Inflammatory macrophage treated with lipopolysaccharide for 1 hour (primary cell): ENCODE measurements at places on chromosomes 16 and 17.

- DNase-seq, result peak; percentile 40
Observed at GRCh38 chr17:63701868-63702720, 2.2 kb upstream of the LIMD2 start.

GRCh38 chr17:81976332-81977210 lies 858 bp upstream of the ASPSCR1 start:
- DNase-seq, result peak; percentile 9

DNA sequence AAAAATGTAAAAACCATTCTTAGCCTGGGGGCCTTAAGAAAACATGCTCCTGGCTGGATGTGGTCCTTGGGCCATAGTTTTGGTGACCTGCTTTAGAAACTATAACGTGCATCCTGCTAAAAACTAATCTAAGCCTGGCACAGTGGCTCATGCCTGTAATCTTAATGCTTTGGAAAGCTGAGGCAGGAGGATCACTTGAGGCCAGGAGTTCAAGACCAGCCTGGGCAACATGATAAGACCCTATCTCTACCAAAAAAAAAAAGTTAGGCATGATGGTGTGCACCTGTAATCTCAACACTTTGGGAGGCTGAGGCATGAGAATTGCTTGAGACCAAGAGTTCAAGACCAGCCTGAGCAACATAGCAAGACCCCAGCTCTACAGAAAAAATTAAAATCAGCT lies 183.8 kb upstream of the CHMP6 start:
- DNase-seq, result no peak

GRCh38 chr16:52350031-52350642 lies 196.8 kb downstream of the TOX3 start:
- no peak for DNase-seq

- no peak for DNase-seq
Observed at GRCh38 chr16:62853887-62854286, 817.6 kb upstream of the CDH8 start.

GRCh38 chr16:86869288-86870022 lies 291.1 kb downstream of the FOXL1 start:
- DNase-seq, result no peak

DNA sequence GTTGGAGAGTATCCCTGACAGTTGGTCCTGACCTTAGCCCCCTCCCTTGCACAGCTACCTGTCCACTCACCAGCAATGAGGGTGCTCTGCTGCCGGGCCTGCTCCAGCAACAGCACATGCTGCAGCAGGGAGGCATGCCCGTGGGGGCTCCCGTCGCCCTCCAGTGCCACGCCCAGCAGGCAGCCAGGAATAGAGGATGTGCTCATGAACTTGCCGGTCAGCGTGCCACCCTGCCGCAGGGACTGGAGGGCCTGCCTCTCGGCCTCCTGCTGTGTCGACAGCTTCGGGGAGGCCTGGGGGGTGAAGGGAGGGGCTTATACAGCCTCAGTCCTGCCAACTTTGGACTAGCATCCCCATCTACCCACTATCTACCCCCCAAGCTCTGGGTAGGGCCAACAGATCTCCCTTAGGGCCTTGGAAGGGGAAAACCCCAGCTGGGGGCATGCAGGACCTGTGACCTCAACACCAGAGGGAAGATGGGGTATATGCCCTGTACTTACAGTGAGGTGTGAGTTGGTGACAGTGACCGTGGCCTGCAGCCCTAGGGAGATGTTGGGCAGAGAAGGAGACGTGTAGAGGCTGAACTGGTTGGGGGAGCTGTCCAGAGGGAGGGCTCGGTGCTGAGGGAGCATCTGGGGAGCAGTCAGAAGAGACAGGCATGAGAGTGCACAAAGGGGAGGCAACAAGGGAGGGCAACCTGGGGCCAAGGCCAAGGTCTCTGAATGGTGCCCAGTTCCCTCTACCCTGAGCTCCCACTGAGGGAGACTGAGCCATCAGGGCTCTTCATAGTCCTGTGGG lies 20.9 kb downstream of the G6PC3 start:
- no peak for DNase-seq

DNA sequence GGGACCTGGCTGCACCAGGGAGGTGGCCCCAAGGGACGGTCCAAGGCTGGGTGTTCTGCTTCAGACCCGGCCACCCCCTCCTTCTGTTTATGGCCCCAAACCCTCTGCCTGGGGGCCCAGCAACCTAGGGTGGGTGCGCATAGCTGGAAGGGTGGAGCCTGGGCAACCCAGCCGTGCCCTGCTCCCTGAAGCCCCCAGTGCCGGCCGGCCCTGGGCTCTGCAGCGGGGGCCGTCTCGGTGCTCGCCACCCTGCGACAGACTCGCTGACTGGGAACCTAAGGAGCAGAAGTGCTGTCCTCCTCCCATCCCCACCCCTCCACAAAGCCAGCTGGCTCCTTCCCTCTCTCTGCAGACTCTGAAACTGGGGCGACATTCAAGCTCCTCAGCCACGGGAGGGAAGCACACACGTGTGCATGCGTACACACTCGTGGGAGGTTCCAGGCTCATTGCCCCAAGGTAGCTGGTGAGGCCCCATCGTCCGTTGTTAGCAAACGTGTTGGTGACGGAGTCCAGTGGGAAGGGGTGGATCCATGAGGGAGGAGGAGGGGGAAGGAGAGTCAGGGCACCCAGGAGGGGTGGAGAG lies 43.4 kb downstream of the ENGASE start:
- no peak for DNase-seq

GRCh38 chr16:21338537-21339268 lies 60.6 kb upstream of the CRYM start:
- DNase-seq, result no peak

DNA sequence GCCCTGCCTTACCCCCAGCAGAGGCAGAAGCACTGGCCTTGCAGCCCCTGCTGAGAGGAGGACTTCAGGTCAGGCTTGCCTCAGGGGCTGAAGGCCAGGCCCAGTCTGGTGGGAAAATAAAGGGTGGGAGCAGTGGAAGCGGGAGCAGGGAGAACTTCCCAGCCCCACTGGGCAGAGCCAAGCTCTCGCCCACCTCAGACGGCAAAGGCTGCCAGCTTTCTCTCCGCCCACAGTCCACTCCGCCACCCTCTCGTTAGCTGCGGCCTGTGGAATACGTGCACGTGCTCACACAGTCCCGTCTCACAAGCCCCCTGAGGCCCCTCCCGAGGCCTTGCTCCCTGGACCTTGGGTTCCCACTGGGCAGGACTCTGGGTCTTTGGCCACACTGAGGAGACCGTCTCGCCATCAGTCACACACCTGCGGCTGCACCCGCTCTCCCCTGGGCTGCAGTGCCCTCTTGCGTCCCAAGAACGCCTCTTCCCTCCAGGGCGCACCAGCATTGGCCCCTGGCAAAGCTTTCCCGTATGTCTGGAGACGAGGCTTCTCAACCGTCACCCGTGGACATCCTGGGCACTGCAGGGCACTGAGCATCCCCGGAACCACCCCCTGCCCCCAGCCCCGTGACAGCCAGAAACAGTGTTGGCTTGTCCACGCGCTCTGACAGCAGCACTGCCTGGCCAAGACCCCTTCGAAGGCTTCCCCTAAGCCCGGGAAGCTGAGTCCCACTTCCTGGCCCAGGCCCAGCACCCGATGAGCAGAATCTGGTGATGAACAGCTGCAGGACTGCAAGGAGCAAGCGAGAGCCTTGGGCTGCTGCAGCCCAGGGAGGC lies 8.3 kb downstream of the MRPL28 start:
- DNase-seq, result peak; percentile 57

GRCh38 chr16:86396901-86397311 lies 113.4 kb upstream of the FOXF1 start:
- DNase-seq, result no peak

- DNase-seq, result no peak
Observed at GRCh38 chr17:37429453-37429852, 22.8 kb downstream of the TADA2A start.

DNA sequence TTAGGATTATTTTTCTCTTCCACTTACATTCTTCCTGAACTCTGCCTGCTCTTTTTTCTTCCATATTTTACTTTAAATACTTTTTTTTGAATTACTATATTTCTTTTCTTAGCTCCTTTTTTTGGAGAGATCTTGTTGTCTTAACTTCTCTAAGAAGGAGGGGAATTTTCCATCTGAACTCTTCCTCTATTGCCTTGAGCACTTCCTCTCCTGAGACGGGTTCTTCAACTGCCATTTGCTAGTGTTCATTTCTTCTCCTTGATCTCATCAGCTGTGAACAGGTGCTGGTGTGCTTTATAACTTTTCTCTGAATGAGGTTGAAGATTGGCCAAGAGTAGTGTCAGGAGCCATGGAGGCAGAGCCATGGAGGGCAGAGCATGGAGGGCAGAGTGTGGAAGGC lies 15.1 kb upstream of the CD300LD start:
- DNase-seq, result peak; percentile 70

DNA sequence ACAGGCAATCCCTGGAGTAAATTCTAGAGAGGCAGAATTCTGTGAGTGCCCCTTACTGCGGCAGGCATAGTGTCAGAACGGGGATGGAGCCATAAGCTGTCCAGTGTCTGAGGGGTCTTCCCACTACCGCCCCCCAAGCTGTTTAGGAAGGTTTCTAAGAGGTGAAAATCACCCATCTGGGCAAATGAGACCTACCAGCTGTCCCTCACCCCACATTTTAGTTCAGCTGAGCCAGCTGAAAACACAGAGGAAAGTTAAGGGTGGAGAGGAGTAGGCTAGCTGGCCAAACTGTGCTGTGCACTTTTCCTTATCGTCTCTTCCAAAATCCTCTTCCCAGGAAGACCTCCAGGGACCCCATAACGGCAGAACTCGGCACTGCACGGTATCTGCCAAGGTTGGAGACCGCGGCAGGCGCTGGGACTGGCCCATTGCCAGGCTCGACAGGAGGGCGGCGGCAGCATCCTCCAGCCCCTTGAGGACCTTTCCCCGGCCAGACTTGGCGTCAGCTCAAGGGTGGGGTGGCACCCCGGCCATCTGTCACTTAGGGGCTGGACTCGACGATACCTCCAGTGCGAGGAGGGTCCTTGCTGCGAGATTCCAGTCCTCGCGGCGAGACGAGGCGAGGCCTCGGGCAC lies 955 bp downstream of the ACLY start:
- DNase-seq, result peak; percentile 5

DNA sequence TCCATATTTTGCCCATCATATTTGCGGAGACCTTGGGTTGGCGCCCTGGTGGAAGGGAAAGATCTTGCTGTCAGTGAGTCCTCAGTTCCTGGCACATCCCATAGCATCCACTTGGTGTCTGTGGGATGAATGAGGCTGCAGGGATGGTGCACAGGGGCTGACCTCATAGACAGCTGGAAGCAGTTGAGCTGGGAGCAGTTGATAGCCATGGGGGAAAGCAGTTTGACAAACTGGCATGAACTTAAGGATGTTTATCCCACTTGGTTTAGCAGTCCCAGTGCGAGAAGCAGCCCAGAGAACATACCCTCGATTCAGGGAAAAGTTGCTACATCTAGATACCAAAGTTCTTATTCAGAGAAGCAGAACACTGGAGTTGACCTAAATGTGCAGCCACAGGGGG lies 80.7 kb downstream of the SNX29 start:
- DNase-seq, result no peak

DNA sequence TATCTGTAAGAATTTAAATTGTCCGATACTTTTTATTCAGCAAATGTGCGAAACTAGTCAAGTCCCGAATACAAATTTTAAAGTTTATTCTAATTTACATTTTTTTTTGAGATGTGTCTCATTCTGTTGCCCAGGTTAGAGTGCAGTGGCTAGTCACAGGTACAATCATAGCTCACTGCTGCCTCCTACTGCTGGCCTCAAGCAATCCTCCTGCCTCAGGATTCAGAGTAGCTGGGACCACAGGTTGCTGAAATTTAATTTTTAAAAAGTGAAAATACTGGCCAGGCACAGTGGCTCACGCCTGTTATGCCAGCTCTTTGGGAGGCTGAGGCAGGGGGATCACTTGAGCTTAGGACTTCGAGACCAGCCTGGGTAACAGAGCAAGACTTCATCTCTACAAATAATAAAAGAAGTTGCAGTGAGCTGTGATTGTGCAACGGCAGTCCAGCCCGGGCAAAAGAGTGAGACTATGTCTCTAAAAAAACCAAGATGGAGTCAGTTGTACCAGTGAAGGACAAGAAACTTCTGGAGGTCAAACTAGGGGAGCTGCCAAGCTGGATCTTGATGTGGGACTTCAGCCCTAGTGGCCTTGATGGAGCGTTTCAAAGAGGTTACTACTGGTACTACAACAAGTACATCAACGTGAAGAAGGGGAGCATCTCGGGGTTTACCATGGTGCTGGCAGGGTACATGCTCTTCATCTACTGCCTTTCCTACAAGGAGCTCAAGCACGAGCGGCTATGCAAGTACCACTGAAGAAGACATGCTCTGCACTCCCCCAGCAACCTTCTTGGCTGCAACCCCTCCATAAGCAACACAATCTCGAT lies 5.6 kb downstream of the POLG2 start:
- DNase-seq, result peak; percentile 70

DNA sequence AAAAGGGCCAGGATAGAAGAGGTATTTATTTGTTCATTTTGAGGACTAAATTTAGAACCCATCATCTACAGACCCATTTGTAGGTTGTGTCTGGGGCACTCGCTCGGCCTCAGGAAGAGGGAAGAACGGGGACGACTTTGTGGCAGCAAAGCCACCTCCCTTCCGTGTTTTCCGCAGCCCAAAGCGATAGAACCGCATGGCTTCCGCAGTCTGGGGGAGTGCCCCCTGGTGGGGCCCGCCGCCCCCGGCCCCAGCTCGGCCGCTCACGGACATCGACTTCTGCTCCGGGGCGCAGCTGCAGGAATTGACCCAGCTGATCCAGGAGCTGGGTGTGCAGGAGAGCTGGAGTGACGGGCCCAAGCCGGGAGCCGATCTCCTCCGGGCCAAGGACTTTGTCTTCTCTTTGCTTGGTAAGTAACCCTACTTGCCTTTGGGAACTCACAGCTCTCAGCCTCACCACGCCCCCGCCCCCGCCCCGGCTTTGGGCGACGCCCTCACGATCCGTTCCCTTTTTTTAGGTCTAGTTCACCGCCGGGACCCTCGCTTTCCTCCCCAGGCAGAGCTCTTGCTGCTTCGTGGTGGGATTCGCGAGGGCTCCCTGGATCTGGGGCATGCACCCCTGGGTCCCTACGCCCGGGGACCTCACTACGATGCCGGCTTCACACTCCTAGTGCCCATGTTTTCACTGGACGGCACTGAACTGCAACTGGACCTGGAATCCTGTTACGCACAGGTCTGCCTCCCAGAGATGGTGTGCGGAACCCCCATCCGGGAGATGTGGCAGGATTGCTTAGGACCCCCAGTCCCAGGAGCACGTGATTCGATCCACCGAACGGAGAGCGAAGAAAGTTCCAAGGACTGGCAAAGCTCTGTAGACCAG lies 681 bp downstream of the TMEM102 start:
- DNase-seq, result peak; percentile 50

DNA sequence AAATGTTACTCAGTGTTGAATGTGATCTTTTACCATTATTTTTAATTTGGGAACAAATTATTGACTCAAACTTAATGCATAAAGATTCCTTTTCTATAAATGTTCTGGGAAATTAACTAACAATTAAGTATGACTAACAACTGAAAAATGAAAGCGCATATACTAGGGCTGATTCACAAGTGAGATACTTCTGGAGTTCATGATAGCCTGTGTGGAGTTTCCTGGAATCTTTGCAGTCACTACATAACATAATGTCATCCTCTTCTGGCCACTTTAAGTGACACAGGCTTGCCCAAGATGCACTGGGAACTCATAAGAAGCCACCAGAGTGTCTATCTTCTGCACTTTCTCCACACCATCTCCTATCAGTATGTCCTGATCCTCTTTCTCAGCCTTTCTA lies 450.3 kb upstream of the CDH11 start:
- DNase-seq, result no peak
